D721Med (cell line): ENCODE measurements at places on chromosomes 3 and 15.
A peak's percentile ranks its signal among the peaks of the same experiment; 100 is the strongest.

- DNase-seq = peak; percentile 82
Observed at GRCh38 chr15:73927476-73928240, 1.4 kb downstream of the LOXL1 start.

DNA sequence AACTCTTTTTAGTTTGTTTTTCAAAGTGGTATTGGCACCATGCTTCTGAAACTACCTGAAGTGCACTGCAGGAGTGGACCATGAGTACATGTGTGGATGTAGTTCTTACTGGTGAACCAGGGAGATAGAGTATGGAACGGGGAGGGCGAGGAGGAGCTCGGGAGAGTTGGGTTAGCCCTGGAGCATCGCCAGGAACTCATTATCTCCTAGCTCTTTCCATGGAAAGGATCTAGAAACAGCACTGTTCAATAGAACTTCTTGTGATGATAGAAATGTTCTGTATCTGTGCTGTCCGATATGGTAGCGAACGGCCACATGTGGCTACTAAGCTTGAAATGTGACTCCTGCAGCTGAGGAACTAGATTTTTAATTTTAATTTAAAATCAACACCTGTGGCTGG lies 47.3 kb downstream of the VGLL4 start:
- no peak for DNase-seq

GRCh38 chr15:60936186-60936585 lies 292.9 kb downstream of the RORA start:
- no peak for DNase-seq

DNA sequence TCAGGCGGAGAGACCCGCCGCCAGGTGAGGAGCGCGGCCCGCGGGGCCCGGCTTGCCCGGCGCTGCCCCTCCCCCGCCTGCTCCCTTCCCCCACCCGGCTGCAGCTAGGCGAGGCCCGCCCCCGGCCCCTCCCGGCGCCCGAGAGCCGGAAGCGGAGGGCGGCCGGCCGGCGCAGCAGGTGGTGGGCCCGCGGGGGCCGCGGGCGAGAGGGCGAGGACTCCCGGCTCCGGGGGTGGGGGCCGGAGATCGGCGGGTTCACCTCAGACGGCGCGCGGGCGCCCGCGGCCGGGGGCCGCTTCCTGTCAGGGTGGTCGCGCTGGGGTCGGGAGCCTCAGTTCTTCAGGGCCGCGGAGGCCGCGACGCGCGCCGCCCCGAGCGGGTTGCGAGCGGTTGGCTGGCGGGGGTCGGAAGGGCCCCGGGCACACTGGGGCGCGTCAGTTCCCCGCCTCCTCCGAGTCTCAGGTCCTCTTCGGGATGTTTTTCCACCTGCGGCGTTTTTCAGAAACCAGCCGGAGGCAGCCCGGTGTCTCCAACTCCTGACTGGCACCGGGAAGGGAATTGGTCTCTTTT lies 395 bp downstream of the ZFAND6 start:
- peak; percentile 46 for DNase-seq

DNA sequence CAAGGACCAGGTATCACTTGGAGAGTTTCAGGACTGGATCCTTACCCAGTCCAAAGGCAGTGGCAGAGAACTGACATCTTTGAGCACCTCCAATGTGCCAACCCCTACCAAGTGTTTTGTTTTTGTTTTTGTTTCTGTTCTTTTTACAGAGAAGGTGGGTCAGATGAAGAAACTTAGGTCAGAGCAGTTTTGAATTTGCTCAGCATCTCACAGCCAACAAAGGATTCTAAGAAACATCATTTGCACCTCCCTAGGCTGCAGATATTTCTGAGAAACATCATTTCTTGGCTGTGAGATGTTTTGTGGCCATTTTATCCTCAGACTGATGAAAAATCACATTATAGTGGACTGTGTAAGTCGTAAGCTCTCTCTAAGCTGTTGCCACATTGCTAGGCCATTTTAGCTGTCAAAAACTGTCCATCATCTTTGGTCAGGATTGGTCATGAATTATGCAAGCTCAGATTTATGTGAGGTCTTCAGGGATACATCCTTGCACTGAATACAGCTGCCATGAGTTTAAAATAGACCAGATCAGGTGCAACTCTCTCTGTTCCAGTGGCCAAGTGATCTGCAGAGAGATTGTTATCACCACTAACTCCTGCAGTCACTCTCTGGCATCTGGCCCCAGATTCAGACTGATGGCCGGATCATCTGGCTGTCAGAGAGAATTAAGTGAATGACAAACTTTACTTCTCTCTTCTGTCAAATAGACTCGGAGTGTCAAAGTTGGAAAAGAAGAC lies 341.5 kb downstream of the EPHB1 start:
- no peak for DNase-seq

GRCh38 chr15:58931987-58932588 lies 1.4 kb downstream of the SLTM start:
- no peak for DNase-seq

- no peak for DNase-seq
Observed at GRCh38 chr3:98508582-98508981, 11.1 kb downstream of the OR5K2 start.
